Activated CD8-positive, alpha-beta memory T cell treated with anti-CD3 and anti-CD28 coated beads for 1 hour (primary cell): ENCODE measurements at places on chromosomes 2 and 18.

GRCh38 chr2:46530639-46531038 lies 51.3 kb downstream of the TMEM247 start:
- no peak for DNase-seq

- DNase-seq = no peak
Observed at GRCh38 chr2:216522892-216523502, 24.4 kb downstream of the RPL37A start.

- DNase-seq = no peak
Observed at GRCh38 chr18:78527984-78528383, 451.6 kb upstream of the SALL3 start.

DNA sequence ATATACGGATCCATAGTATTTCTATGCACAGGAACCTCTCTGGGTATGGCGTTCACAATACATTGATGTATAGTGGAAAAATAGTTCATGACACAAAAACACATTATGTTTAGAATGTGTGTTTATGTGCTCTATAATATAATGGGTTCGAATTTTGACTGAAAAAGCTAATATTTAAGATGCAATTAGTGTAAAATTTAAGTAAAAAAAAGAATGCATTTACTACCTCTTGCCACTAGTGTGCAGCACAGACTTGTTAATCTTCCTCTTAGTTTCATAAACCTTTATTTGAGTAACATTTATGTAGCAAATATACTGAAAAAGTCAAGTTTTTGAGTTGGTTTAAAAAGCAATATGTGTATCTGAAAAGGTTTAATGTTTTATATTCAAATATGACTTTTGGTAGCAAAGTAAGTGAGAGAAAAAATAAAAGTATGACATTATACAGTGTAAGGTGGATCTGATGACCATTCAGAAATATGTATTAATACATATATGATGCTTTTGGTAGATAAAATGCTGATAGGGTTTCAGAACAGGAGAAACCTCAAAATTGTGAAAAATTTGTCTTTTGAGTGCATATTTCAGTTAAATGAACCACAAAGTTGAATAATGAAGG lies 49.4 kb downstream of the CCDC102B start:
- no peak for DNase-seq

GRCh38 chr2:287471-287885 lies 413 bp downstream of the ALKAL2 start:
- DNase-seq = no peak

DNA sequence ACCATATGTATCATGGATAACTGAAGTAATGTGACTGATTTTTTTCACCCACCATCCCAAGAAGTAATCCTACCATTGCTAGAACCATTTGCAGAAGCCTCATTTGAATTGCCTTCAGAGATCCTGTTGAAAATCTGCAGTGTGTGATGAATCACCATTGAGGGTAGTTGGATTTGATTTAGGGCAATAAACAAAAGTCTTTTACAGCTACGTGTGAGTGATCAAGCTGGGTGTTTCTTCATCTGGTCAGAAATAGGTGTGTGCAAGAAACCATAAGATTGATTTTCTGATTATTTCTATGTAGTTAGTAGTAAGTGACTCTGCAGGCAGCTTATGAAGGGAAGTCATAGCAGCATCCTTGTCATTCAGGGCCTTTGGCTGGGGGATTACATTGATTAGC lies 159.6 kb downstream of the MGAT5 start:
- no peak for DNase-seq

- DNase-seq = no peak
Observed at GRCh38 chr2:171587567-171587966, 65.3 kb downstream of the CYBRD1 start.

DNA sequence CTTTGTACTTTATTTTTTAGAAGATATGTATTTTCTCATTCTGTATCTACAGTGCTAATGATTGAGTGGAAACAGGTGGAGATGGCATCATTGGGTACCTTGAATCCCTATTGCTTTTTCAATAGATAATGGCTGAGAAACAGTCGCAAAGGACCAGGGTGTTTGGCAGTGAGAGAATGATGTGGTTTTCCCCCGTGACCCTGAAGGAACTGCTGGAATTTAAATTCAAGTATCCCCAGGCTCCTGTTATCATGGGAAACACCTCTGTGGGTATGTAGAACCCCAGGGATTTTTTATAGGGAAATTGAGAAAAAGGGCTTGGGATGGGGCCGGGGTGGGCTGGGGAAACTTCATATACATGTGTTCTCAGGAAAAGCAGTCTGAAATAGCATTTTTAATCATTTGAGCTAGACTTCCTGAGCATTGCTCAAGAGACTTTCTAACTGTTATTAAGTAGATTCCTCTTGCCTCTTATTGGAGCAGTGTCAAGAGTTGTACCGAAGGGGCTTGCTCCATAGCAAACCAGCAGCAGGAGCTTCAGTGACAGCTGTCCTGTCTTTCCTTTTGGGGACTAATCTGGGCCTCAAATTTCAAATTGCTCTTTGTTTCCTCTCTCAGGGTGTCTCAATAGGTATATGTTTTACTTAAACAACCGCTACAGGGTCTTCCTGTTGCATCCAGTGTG lies 18.9 kb downstream of the AOX1 start:
- DNase-seq = no peak

DNA sequence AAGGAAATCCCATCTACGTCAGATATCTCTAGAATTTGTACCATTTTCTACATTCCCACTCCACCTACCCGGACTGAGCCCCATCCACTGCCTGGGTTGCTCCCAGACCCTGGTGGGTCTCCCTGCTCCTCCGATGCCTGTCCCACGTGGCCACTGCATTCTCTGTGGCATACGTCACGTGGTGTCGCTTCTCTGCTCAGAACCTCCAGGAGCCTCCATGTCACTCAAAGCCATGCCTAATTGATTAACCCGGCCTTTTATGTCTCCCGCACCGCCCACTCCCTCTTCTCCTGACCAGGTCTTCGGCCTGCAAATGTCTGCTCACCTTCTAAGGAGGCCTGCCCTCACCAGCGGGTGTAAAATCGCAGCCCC lies 176.6 kb downstream of the HDAC4 start:
- DNase-seq = no peak

DNA sequence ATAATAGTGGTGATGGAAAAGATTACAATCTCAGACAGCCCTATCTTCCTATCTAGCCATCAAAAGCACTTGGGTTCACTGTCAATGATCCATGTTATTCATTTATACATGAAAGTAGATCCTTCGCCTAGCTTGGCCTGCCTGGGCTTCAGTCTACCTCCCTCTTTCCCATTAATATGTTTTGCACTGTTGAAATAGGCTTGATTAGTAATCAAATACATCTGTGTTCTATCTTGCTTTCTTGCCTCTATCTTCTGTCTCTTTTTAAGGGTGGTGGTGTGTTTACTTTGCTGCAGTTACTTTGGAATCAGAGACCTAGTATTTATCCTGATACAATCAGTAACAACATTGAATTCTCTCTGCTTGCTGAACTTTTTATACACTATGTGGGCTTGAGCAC lies 521.2 kb downstream of the TNS1 start:
- DNase-seq = no peak

GRCh38 chr2:6392966-6393365 lies 472.7 kb downstream of the CMPK2 start:
- no peak for DNase-seq

DNA sequence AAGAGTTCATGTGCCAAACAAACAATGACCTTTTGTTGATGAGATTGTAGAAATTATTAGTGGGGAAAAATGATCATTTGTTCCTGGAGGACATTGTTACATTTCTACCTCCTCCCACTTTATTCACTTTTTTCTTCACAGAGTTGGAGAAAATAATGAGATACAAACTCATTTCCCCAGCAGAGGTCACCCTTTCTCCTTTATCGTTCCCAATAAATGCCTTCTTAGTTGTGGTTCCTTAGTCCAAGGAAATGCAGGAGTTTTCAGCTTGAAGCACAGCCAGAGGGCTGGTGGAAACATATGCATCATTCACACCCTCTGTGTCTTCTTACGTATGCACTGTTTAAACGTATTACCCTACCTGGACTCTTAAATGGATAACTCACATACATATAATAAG lies 108.8 kb downstream of the SLC4A3 start:
- no peak for DNase-seq

DNA sequence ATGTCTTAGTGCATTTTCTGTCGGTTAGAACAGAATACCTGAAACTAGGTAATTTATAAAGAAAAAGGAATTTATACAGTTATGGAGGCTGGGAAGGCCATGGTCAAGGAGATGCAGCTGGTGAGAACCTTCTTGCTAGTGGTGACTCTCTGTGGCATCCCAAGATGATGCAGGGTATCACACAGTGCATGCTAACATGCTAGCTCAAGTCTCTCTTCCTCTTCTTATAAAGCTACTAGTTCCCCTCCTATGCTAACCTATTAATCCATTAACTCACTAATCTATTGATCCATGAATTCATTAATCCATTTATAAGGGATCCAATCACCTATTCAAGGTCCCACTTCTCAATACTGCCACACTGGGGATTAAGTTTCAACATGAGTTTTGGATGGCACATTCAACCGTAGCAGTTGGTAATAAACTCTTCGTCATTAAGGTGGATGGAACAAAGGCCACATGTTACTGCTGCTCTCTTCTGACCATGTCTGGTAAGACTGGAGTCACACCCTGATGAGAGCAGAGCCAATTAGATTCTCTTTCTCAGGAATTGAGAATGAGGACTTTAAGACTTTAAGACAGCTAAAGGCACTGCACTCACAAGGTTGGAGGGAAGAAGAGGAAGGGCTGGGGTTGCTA lies 211.6 kb upstream of the SMAD7 start:
- no peak for DNase-seq

GRCh38 chr2:75787532-75788132 lies 76.9 kb upstream of the GCFC2 start:
- no peak for DNase-seq

DNA sequence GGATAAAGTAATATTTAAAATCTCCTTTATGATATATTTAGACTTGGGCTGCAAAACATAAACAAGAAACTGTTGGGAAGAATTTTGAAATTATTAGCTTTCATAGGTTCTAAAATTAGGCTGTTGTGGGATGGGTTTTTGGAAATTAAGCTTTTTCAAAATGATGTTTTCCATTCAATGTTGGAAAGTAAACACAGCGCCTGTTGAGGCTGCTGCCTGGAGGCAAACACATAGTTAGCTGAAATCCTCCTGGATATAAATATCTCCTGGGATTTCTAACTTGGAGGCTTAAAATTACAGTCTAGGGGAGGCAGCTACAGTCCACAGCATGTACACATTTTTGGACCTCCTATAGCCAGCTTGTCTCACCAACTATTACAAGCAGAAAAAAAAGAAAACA lies 197.3 kb downstream of the DCC start:
- DNase-seq = no peak

DNA sequence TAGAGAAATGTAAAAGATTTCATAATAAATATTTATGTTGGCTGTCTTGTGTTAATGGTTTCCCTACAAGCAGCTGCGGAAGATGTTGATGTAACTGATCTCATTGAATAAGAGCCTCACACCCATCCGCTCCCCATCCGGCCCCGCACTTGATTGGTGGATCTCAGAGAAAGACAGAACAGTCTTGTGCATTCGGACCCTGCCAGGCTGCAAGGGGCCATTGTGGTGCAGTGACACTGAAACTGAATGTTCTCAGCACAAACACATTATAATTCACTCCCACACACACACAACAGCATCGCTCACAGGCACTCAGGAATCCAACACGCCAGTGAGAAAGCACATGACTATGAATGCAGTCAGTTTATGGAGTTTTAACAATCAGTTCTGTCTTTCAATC lies 47.8 kb downstream of the PRELID3A start:
- no peak for DNase-seq

GRCh38 chr18:68520406-68521075 lies 194.4 kb downstream of the TMX3 start:
- DNase-seq = no peak

- DNase-seq = no peak
Observed at GRCh38 chr2:230418341-230419016, 2.5 kb downstream of the SP100 start.
